ENCODE measurements at places on chromosomes 3 and 15.
A peak's percentile ranks its signal among the peaks of the same experiment; 100 is the strongest.

- no peak for DNase-seq
Measured at GRCh38 chr3:190734490-190734889, 128.0 kb downstream of the GMNC start.

GRCh38 chr3:111732252-111732879, 126.7 kb upstream of the PHLDB2 start:
- DNase-seq: peak; percentile 57

DNA sequence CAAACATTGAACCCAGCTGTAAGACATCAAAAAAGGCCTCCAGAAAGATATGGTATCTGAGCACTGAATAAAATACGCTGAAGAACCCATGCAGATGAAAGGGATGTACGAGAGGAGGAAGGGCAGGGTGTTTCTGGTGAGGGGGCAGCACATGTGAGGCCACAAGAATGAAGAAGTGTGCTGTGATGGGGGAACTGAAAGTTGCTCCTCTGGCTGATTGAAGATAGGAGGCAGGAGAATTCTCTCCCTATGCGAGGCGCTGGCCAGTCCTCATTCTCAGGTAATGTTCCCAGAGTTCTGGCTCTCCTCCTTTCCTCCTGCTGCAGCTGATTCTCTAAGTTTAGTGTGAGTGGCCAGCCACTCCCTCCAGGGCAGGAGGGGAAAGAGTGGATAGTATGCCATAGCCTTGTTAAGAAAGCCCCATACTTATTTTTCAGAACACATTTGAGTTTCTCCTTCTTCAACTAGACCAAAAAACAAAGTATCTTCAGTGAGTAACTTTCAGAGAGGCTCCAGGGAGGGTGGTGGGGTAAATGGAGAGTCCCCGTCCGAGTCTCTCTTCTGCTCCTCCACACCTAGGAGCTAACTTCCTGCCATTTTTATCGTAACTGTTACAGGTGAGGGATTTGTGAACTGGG, 26.9 kb upstream of the MYO1E start:
- no peak for DNase-seq

DNA sequence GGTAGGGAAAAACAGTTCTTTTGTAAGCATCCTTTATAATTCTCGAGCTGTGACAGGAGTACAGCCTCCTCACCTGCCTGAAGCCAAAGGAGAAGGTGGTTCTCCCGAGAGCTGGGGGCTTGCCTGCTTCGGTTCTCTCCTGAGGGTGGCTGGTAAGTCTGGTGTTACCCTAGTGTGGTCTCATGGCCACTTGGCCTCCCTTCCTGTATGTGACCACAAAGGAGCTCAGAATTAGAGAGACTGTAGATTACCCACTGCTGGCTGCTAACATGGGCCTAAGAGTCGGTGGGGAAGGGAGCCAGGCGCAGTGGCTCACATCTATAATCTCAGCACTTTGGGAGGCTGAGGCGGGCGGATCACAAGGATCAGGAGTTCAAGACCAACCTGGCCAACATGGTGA, 12.6 kb downstream of the PDHB start:
- no peak for DNase-seq

DNA sequence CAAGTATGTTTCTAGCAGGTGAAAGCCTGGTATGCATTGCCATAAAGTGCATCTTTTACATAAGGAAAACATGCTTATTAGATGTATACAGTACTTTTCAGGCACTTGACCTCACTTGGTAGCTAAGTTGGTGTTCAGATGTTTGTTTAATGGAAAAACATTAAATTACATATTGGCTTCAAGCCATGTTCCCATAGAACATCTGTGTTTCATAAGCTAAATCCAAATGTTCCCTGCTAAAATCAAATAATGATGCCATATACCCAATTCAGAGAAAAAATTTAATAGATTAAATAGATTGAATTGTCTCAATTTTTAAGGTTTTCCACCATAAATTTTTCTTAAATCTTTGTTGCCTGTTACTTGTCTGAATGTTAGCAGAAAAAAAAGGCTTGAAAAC, 19.1 kb upstream of the RPL22L1 start:
- DNase-seq: no peak

GRCh38 chr3:183825456-183826161, at the start of gene MAP6D1:
Gene MAP6D1 (minus strand): TSS chr3:183825577. CDS start chr3:183825547, 30 bp downstream.
- peak; percentile 86 for DNase-seq

GRCh38 chr3:188940573-188940932, 231.2 kb upstream of the TPRG1 start:
- no peak for DNase-seq

DNA sequence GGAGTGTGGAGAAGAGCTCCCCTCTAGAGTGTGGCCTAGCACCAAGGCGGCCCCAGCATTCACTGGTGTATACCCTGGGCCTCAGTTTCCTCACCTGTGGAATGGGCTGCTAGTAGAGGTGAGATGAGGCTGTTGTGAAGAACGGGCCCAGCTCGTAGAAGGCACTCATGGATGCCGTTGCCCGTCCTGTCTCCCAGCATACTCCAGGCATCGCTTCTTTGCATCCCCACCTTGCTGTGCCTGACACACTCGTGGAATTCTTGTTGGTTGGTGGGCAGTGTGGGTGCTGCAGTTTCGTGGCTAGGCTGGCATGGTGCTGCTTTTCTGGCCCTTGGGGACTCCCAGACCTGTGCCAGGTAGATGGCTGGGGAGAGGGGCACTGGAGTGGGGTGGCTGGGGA, 76.7 kb downstream of the SMAD6 start:
- DNase-seq: no peak

GRCh38 chr3:109059264-109059663, 58.7 kb downstream of the MORC1 start:
- DNase-seq: no peak

DNA sequence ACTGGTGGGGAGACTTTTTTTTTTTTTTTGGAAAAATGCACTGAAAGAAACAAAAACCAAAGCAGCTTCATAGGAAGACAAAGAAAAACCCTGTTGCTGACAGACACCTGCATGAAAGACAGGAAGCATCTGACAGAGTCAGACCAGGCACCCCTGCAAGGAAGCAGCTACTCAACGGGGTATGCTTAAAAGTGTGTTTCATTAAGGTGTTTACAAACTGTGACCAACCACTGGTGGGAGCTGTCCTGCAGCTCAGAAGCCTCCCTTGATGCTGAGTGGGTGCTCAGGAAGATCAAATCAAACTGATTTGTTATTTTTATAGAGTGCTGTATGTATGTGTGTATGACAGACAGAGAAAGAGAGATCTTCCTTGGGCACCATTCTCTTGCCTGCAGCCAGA, 34.7 kb upstream of the AGBL1 start:
- DNase-seq: no peak

DNA sequence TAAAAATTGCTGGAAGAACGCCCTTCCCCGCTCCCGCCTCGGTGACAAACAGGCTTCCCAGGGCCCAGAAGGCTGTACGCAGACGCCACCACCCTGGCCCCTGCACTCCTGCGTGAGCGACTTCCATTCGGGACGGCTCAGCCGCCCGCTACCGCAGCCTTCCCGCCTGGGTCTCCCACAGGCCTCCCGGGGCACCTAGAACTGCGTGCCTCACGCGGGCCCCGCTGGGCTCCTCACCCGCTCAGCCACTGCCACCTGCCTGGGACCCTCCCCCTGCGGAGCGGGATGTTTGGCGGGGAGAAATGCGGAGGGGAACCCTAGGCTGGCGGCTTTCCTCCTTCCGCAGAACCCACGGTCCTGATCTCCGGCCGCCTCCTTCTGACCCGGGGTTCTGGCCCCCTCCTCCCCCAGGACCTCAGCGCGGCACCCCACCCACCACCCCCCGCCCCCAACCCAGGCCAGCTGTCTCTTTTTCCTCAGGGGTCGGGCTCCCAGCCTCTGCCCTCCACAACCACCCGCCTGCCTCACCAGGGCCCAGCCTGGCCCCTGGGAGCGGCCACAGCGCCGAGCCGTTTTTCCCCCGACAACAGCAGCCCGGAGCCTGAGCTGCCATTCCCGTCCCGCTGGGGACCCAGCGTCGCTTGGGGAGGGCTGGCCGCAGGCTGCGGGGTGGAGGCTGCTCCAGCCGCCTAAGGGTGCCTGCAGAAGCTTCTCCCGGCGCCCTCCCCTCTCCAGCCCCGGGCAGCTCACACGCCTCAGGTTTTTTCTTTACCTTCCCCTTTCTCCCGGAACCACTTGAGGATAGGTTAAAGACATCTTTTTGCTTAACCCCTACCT, 27.6 kb upstream of the RAB7A start:
- DNase-seq: peak; percentile 75

- no peak for DNase-seq
Measured at GRCh38 chr3:59992578-59992977, 942.8 kb upstream of the CFAP20DC start.

- no peak for DNase-seq
Measured at GRCh38 chr3:44348993-44349392, 10.4 kb downstream of the TCAIM start.

DNA sequence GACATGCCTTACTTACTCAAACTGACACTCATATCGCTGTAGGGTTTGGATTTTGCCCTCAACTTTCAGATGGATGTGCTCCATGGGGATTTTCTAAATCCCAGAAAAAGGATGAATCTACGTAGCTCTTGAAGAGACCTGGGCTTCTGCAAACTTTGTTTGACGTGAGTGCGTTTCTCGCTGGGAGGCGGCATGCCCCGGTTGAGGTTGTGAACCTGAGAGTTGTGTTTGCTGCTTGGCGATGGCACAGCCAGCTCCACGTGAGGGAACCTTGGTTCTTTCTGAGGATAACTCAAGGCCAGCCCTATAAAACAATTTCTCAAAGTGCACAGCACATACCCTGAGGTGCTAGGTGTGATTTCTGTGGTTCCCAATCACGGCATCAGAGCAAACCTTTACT, 209.5 kb downstream of the ADAMTS17 start:
- DNase-seq: no peak

GRCh38 chr3:78668302-78668701, 1099.5 kb downstream of the ROBO1 start:
- DNase-seq: no peak

GRCh38 chr3:34925851-34926250, 713.5 kb upstream of the ARPP21 start:
- DNase-seq: no peak

- DNase-seq: no peak
Measured at GRCh38 chr3:3675186-3675585, 124.0 kb upstream of the LRRN1 start.

- DNase-seq: no peak
Measured at GRCh38 chr3:189907803-189908202, 212.9 kb downstream of the P3H2 start.

DNA sequence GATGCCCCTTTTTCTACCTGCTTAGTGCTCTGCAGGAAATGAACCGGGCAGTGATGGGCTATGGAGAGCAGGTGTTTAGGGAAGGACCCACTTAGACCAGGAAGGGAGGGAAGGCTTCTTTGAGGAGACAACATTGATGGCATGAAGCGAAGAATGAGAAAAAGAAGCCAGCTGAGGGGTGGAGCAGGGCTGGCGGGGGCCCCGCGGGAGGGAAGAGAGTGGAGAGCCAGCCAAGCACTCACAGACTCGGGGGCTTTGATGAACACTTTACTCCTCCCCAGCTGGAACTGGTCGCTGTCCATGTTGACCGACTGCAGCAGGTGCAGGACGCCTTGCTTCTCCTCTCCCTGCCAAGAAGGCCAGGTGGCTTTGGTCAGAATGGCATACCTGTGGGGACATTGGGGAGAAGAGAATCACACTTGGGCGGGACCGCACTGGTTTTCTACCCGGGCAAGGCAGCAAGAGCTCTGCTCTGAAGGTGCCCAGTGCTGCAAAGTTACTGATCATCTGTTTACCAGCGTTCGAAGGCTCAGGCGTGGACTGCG, 28.4 kb upstream of the LDHAL6B start:
- no peak for DNase-seq

DNA sequence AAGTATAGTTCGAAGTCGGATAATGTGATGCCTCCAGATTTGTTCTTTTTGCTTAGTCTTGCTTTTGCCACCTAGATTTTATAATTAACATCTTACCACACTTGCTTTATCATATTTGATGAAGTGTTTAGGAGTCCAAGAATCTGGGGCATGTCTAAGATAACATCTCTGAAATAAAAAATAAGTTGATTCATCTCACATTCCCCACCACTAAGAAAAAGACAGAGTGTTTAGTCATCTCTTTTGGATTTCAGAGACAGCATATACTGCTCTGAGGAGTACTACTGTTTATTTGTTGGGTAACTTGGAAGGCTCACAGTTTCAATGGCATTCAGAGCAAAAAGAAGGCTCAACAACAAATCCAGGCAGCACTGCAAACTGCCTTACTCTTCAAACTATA, 324.2 kb upstream of the ATP11B start:
- no peak for DNase-seq

- no peak for DNase-seq
Measured at GRCh38 chr15:90638201-90638691, 78.9 kb upstream of the BLM start.

DNA sequence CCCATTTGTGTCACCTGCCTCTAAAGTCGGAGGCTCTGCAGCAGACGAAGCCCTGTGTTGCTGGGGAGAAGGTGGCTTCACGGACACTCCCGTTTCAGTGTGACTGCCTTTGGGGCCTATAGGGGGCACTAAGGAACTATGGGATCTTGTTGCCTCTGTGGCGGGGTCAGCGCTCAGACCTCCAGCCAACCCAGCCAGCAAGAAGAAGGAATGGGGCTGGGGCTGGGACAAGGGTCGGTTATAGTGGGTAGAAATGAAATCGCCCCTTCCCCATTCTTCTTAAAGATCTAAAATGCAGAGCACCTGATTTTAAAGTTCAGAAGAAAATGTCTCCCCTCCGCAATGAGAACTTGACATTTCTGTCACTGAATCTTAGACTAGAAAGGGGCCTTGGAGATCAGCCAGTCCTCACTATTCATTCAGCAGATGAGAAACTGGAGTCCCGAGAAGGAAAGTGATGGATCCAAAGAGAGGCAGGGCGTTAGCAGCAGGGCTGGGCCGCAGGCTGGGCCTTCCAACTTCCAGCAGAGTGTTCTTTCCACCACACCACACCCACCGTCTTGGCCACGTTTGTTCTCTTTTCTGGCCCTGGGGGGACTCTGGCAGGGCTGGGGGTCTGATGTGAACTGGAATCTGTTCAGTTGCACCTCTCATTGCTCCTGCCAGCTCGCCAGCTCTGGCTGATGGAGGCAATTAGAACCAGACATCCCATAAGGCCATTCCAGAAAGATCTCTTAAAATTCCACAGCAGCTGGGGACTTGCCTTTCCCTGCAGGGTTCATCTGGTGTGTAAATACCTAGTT, 195.4 kb downstream of the OPA1 start:
- peak; percentile 55 for DNase-seq

GRCh38 chr15:73522011-73522410, 79.0 kb downstream of the REC114 start:
- no peak for DNase-seq

DNA sequence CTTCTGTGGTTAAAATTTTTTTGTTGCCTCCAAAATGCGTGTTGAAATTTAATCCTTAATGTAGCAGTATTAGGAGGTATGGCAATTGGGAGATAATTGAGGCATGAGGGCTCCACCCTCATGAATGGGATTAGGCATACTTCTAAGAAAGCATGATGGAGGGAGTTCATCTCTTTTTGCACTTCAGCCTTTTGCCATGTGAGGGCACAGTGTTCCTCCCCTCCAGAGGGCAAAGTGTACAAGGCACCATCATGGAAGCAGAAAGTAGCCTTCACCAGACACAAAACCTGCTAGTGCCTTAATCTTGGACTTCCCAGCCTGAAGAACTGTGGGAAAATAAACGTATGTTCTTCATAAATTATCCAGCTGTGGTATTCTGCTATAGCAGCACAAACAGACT, 429.5 kb downstream of the ZIC1 start:
- DNase-seq: no peak

All from Calu3 (cell line).